ENCODE measurements at places on chromosomes 11 and 22. TPM values are rescaled to one million over a fixed set of nuclear protein-coding genes. Genes with fewer than 3 reads are reported as not detected.

GP1BB gene
- total RNA-seq, result 1.3 TPM

P2RY2 gene
- total RNA-seq, result 1.6 TPM

AIP gene
- 29.1 TPM for total RNA-seq

OAF gene
- 1.2 TPM for total RNA-seq

SLC7A4 gene
- total RNA-seq, result 0.16 TPM

ASCL2 gene
- 1.6 TPM for total RNA-seq

BAIAP2L2 gene
- 5.6 TPM for total RNA-seq

ART1 gene
- not detected for total RNA-seq

- no peak for DNase-seq
Measured at GRCh38 chr11:132716037-132716436, 816.3 kb downstream of the OPCML start.

- no peak for DNase-seq
Measured at GRCh38 chr11:102313238-102313940, 3.9 kb upstream of the BIRC3 start.

DNA sequence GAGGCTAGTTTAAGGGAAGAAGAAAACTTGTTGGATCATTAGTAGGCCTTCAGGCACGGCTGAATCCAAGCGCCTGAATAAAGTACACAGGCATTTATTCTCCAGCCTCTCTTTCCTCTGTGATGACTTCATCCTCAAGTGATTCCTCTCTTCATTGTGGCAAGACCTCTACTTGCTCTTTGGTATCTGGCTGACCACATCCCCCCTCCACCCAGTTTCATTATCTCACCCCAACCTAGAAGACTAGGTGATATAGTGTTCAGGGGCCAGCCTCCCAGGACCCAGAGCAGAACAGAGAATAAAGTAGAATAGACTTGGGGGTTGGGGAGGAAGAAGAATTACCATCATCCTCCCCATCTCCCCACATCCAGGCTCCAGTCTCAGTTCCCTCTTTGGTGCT lies 189.3 kb downstream of the MIAT start:
- DNase-seq, result no peak

DNA sequence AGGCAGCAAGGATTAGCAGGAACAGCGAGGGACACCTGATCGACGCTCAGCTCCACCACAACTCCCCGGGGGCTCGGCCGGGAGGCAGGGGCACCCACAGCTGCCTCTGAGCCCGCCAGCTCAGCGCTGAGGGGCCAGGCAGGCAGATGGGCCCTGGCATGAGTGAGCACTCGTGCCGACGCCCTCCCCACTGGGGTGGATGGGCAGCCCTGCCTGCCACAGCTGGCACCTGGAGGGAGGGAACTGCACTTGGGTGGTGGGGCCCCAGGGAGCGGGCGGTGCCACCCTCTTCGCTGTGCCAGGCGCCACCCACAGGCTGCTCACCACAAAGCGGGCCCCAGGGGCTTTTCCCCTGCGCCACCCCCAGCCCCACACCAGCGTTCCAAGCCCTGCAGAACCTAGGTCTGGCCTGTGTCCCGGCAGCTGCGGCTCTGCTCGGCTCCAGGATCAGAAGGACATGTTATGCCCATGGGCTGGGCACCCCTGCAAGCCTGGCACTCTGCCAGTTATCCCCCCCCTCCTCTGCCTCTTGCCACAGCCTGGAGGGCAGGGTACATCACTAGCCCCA lies 28.8 kb downstream of the WNT7B start:
- no peak for DNase-seq

- no peak for DNase-seq
Measured at GRCh38 chr11:134474942-134475341, 62.9 kb upstream of the B3GAT1 start.

- DNase-seq, result no peak
Measured at GRCh38 chr11:128405714-128406662, 181.4 kb downstream of the ETS1 start.

DNA sequence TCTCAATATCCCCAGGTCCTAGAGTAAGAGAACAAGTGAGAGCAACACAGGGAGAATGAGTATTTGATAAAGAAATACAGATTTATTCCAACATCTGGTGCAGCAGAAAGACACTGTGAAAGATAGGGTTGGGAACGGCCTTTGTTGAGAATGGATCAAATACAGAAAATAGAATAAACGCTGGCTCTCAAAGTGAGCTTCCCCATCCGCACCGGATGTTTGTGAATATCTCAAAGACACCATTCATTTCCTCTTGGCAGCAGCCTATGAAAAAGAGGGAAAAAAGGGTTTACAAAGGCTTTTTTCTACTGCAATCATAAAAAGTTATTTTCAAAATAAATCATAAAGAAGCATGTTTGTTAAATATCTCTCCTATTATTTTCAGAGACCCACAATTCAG lies 279.3 kb downstream of the CASP12 start:
- no peak for DNase-seq

DNA sequence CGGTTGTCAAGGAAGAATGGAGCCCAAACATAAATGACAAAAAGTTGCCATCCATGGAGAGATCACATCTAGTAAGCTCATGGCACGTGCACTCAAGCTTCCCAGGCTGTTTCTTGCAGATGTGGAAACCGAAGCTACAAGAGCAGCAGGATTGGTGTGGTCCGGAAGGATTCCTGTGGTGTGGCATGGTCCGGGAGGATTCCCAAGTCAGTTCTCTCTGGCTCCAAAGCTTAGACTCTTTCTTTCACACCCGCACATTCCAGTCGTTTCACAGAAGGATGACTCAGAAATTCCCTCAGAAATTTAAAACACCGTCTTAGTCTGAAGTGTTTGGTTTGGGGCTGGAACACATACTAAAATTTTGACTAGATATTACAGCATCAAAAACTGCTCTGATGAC lies 78.0 kb upstream of the DRD2 start:
- peak; percentile 69 for DNase-seq
